ENCODE measurements at places on chromosomes 16 and 17. TPM values are rescaled to one million over a fixed set of nuclear protein-coding genes. Genes with fewer than 3 reads are reported as not detected.

DNA sequence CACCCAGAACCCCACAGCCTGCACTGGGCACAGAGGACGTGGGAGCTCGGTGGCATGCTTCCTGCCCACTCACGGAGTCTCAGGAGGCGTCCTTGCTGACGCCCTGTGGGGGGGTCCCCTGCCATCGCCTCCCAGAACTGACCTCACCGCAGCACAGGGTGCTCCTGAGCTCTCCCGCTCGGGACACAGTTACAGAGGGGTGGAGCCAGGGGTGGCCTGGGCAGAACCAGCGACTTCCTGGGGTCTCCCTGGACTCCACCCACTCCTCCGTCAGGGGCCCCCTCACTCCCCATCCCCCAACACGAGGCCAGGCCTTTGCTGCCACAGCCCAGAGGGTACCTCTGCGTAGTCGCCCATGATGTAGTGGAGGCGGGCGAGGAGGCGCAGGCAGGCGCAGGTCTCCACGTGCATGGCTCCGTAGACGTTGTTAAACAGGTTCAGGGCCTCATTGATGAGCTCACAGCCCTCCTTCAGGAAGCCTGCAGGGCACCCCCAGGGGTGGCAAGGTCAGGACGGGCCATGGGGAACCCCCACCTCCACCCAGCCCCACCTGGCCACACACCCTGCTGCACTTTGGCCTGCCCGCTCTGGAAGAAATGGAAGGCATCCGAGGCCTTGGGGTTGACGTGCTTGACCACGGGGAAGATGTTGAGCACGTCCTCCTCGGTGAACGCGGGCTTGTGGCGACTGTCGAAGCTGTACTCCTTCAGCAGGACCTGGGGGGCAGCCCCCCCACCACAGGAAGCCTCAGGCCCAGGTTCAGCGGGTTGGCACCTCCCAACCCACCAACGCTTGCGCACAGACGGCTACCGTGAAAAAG lies 17.8 kb downstream of the CLUH start:
- DNase-seq: no peak

CPHXL2 gene
- total RNA-seq: not detected

DNA sequence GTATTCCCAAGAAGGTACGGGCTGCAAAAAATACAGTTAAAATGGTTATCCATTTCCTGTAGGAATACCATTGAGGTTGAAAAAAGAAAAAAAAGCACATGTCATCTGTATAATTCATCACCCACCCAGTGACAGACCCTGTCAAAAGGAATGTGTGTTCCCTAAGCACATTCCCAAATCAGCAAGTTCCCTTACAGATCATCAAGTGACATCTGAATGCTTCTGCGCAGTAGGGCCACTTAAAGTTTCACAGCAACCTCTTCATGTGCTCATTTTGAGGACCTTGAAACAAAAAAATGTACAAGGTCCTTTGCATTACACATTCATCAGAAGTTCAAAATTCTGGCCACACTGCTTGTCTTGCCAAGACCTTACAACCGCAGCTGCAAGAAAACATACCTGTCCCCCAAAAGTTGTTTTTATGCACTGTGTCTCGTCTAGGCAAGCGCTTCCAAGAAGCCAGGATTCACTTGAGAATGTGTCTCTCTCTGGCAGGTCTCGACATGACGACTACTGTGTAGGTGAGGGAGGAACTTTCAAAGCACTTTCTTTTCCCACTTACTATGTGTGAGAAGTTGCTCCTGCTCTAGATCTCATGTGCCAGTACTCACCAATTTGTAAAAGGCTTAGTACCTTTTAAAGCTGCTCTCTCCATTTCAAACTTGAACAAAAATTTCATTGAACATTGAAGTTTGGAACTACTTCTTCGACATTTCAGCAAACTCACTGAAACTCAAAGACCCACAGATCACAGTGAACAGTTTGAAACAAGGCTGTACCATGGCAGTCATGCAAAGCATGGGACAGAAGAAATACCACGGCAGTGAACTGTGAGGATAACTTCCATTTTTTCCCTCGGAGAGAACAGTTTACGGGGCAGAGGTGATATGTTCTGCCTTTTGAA lies 4.3 kb upstream of the POLG2 start:
- no peak for DNase-seq

DNA sequence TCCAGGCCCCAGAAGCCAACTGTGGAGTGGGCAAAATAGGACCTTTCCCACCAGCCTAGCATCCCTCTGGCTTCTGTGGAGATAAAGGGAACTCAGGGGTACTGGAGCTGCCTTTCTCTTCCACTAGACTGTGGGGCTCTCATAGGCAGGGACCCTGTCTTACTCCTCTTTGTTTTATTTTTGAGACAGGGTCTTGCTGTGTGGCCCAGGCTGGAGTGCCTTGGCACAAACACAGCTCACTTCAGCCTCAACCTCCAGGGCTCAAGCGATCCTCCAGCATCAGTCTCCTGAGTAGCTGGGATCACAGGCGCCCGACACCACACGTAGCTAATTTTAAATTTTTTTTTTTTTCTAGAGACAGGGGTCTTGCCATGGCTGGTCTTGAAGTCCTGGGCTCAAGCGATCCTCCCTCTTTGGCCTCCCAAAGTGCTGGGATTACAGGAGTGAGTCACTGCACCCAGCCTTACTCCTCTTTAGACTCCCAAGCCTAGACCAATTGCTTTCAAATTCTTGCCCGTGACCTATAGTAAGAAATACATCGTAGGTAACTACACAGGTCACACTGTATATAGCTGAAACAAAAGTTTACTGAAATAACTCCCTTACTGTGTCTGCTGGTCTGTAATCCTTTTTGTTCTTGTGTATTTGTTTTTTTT lies 2.6 kb downstream of the RAI1 start:
- no peak for DNase-seq

TLCD1 gene
- 55.7 TPM for total RNA-seq

- no peak for DNase-seq
Observed at GRCh38 chr17:75061618-75062017, 14.6 kb downstream of the KCTD2 start.

- DNase-seq: no peak
Observed at GRCh38 chr16:58518083-58518979, 3.0 kb downstream of the SETD6 start.

Data from Panc1 (cell line).